Posterior cingulate gyrus (tissue), 11 donors: ENCODE measurements at places on chromosomes 6 and 20.

GRCh38 chr6:134307870-134308269 is 10.0 kb downstream of the SGK1 start:
- DNase-seq = no peak

DNA sequence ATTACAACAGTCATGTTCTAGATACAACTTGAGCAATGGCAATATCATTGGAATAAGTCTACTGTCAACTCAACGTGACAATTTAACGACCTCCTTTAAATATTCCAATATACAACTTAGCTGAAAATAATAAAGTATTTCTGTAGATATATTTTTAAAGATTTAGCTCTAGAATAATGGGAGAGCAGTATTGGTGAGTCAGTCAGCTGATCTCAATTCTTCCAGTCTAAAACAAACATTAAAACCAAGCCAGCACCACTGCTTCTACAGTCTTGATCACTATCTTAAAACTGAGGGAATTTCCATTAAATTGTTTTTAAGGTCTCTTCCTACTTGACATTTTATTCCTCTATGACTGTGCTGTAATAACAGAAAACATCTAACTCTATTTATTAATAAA is 38.2 kb downstream of the NOL7 start:
- DNase-seq = no peak

- no peak for DNase-seq
Observed at GRCh38 chr6:108492131-108492766, 68.5 kb upstream of the FOXO3 start.

- DNase-seq = no peak
Observed at GRCh38 chr6:41784581-41785171, 2.8 kb upstream of the TOMM6 start.

GRCh38 chr20:16761305-16761829 is 13.2 kb downstream of the OTOR start:
- no peak for DNase-seq

DNA sequence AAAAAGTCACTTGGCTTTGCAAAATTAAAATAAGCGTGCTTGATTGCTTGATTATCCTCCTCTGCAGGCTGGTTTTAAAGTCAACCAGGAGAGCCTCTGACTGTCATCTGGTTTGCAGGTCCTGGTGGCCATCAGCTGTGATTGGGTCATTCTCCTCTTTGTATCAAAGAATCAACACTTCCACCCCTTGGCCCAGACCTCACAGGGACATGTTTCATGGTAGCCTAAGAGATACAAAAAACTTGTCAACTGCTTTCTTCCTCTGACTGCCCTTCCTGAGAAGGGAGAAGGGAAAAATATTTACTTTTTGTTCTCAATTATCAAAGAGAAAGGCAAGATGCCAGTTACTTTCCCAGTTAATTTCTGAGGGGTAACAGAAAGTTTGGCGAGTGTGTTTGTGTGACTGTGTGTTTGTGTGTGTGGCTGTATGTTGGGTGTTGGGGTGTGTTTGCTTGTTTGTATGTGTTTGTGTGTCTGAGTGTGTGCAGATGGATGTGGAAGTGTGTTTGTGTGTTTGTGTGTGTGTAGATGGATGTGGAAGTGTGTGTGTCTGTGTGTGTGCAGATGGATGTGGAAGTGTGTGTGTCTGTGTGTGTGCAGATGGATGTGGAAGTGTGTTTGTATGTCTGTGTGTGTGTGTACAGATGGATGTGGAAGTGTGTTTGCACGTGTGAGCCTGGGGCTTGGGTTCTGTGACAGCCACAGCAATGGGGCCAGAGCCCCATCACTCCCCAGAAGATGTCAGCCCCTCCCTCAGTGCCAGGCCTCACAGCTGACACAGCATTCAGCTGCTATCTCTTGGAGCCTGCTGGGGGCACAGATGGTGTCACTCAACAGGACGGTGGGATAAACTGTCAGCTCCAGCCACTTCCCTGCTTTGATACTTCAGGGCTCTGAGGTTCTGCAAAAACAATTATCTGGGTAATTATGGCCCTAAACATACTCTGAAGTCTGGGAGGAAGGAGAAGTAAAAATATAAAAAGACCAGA is 98.6 kb upstream of the RNF24 start:
- DNase-seq = no peak

DNA sequence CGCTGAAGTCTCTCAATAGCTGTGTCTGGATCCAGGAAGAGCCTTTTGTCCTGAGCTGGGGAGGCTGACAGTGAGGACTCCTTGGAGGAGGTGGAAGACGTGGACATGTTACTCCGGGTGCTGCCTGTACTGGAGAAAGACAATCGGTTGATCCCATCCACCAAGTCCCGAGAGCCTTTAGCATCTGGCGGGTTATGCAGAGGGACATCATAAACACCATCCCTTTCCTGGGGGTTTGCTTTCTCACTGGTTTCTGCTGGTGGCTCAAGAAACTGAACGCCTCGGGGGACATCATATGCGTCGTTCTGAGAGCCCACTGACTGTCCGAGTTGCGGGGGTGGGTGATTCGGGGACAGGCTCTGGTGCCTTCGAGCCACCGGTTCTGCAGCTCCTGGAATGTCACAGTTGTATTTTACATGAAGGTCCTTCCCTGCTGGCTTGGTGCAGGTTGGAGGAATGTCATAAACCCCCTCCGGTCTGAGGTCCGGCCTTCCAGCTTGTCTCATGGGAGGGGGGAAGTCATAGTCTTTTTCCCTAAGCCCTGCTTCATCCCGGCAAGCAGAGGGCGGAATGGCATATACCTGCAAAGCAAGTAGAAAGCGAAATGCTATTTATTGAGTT is 41.7 kb downstream of the NEDD9 start:
- no peak for DNase-seq

DNA sequence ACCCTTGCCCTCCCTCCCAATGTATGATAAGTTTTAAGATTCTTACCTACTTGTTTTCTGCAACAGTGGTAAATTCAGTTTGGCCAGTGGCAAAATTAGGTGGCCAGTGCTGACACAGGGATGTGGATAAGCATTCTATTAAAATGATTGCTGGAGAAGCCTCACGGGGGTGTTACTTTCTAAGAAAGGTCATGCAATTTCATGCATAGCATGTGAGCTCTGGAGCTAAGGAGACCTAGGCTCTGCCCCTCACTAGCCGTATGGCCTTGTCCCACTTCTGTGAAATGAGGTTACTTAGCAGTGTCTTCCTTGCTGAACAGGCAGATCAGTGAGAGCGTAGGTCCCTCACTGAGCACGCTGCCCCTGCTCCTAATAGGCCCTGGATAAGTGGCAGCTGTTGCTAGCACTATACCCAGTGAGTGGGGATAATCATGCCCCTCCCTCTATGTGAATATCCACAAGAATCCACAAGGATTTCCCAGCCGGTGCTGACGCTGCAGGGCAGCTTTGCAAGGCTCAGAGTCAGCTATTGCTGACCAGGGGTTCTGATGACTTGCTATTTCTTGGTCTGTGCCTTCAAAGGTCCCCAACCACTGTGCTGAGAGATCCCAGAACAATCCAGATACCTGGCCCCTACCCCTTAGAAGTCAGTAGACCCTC is 86.5 kb upstream of the MRPS10 start:
- no peak for DNase-seq

DNA sequence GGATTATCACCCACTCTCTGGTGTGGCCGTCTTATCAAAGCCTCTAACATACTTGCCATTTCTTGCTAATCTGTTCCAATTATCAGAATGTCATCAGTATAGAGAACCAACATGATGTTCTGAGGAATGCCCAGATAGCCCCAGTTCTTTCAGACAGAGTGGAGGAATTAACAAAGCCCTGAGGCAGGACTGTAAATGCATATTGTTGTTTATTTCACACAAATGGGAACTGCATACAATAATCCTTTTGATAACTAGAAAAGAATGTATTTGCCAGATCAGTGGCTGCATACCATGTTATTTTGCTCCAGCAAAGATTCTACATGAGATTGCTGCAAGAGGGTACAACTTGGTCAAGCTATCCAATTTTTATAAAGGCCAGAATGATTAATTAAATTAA is 112.8 kb upstream of the HEY2 start:
- DNase-seq = no peak

DNA sequence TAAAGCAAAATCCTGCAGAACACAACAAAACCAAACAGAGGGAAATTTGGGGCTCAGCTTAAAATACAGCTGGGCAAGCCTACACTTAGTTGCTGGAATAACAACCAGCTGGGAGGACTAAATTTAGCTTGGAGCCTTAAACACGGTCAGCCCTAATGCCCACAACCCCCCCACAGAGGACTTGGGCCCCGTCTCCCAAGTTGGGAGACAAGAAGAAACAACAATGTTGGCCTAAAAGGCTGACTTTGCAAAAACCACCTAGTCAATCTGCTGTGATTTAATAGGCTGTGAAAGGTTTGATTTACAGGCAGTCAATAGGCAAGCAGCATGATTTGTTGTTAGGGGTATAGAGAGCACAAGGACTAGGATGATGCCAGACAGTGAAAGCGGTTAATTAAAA is 40.3 kb upstream of the ARMC2 start:
- DNase-seq = no peak
